ENCODE measurements at places on chromosomes 2 and 18. TPM values are rescaled to one million over a fixed set of nuclear protein-coding genes. Genes with fewer than 3 reads are reported as not detected.

DNA sequence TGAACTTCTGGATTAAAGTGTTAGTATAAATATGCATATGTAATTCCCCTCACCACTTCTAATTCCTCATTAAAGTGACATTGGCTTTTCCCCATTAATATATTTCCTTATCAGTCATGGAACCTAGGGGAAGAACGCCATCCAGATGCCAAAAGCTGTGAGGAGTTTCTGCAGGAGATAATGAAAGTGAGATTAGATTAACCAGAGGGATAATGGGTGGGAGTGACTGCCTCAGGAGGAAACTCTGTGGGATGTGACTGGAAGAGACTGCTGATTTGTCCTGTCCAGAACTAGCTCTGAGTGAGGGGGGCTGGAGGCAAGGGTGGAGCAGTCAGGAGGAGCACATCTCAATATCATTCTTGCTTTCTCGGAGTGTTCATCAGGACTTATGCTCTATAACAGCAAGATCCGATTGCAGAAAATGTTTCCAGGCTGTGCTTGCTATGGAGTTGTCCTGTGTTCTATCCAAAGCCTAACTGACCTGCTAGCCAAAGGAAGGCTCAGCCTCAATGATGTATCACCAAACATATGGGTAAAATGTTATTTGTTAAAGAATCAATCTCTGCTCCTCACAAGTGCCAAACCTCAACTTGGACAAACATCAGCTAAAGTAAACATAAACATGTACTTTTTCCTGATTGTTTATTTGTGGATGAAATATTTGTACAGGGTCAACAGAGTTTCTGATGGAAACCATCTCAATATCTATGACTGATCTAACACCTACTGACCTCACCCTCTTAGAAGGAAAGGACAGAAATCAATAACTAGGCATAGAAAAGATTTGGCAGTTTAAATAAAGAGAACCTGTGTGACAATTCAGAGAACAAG is 118.5 kb downstream of the ASXL3 start:
- no peak for DNase-seq
- no peaks in the 10 kb centered on the region for H3K36me3 ChIP-seq
- H3K4me3 ChIP-seq = no peak overlapping the region
- no peaks in the 10 kb centered on the region for H3K27me3 ChIP-seq
- H3K4me1 ChIP-seq = no peaks in the 10 kb centered on the region
- no peak overlapping the region for H3K27ac ChIP-seq

- no peaks in the 10 kb centered on the region for H3K4me1 ChIP-seq
- H3K27me3 ChIP-seq = no peaks in the 10 kb centered on the region
- DNase-seq = no peak
- no peak overlapping the region for H3K4me3 ChIP-seq
Measured at GRCh38 chr2:161147856-161148255, 12.4 kb upstream of the TANK start.

- no peaks in the 10 kb centered on the region for H3K4me1 ChIP-seq
- no peaks in the 10 kb centered on the region for H3K27me3 ChIP-seq
- DNase-seq = no peak
Measured at GRCh38 chr2:160893581-160893980, 266.6 kb upstream of the TANK start.

DNA sequence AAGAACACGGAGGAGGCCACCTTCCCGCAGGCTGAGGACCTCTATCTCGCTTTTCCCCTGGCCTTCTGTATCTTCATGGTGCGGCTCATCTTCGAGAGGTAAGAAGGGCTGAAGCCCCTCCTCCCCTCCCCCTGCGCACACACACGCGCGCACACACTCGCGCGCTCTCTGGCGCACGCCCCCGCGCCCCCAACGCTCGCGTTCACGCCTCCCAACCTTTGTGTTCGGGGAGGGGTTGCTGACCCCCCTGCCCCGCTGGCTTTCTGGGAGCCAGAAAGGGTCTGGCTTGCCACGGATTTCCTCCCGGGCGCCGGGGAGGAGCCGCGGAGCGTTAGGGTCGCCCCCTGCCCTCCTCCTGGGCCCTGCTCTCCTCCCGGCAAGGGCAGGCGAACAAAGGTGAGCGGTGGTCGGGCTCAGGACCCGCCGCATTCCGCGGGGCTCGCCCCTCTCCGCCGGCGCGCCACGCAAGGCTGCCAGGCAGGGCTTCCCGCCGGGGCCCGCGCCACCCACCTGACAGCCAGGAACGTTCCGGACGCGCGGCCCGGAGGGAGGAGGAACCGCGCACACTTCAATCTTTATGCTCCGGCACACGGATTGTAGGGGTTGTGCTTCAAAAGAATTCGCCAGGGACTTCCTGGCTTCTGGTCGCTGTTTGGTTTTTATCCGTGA is 583 bp downstream of the CERS6 start:
- no peak for DNase-seq
- peak overlapping the region; percentile 89 for H3K27ac ChIP-seq
- H3K36me3 ChIP-seq = no peaks in the 10 kb centered on the region
- peak overlapping the region; percentile 66 for H3K4me3 ChIP-seq
- no peaks in the 10 kb centered on the region for H3K27me3 ChIP-seq

DNA sequence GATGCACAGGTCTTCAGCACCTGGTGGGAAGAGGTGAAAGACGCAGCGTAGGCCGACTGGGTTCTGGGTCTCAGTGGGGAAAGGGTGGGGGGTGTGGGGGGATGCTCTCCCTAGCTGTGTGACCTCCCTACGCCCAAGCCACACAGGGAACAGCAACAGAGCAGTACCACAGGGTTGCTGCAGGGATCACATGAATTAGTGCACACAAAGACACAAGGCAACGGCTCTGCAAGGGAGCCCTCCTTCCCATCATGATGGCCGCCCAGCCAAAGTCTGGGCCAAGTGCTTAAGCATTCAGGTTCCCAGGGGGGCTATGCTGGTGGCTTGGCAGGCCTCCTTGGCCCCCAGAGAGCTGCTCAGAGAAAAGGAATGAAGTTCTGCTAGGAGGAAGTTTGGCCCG is 28.2 kb upstream of the GBX2 start:
- no peak overlapping the region for H3K27ac ChIP-seq
- DNase-seq = no peak
- H3K4me1 ChIP-seq = no peaks in the 10 kb centered on the region
- no peaks in the 10 kb centered on the region for H3K36me3 ChIP-seq

GRCh38 chr2:100747551-100747950 is 72.4 kb upstream of the NPAS2 start:
- H3K4me3 ChIP-seq = no peak overlapping the region
- H3K4me1 ChIP-seq = peaks cover 16% of the 10 kb centered on the region
- no peak for DNase-seq
- H3K36me3 ChIP-seq = no peaks in the 10 kb centered on the region
- no peaks in the 10 kb centered on the region for H3K27me3 ChIP-seq
- H3K27ac ChIP-seq = no peak overlapping the region

DNA sequence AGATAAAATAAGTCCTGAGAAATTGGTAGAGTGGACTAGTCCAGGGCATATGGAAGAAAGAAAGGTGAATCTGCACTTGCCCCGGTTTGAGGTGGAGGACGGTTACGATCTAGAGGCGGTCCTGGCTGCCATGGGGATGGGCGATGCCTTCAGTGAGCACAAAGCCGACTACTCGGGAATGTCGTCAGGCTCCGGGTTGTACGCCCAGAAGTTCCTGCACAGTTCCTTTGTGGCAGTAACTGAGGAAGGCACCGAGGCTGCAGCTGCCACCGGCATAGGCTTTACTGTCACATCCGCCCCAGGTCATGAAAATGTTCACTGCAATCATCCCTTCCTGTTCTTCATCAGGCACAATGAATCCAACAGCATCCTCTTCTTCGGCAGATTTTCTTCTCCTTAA is 9.8 kb downstream of the SERPINB13 start:
- DNase-seq = no peak
- no peak overlapping the region for H3K4me3 ChIP-seq
- H3K27me3 ChIP-seq = no peaks in the 10 kb centered on the region
- no peaks in the 10 kb centered on the region for H3K36me3 ChIP-seq
- no peak overlapping the region for H3K27ac ChIP-seq

GRCh38 chr2:118841828-118842461 is 5.5 kb downstream of the EN1 start:
- no peak overlapping the region for H3K27ac ChIP-seq
- H3K4me1 ChIP-seq = peaks cover 19% of the 10 kb centered on the region
- DNase-seq = no peak
- H3K27me3 ChIP-seq = peaks cover 18% of the 10 kb centered on the region
- peak overlapping the region; percentile 20 for H3K4me3 ChIP-seq

GRCh38 chr2:136029149-136029548 is 43.7 kb upstream of the DARS1 start:
- DNase-seq = no peak
- H3K4me3 ChIP-seq = no peak overlapping the region
- H3K27me3 ChIP-seq = no peaks in the 10 kb centered on the region
- H3K27ac ChIP-seq = no peak overlapping the region
- no peaks in the 10 kb centered on the region for H3K36me3 ChIP-seq

DNA sequence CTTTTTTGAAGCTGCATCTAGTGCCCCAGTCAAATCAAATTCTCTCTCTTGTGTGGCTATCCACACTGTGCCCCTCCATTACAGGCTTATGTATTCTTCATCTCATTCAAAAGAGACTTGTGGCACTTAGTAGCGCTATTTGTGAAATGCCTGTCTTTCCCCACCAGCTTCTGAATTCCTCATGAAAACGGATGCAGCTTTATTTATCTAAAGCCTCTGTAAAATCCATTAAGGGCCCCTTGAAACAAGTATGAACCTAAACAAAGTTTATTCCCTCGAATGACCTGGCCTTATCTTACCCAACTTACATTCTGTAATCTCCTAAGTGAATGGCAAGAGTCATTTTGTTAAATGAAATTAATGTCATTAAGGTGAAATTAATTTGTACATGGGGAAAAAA is 417.4 kb upstream of the PIK3C3 start:
- no peak overlapping the region for H3K27ac ChIP-seq
- no peak overlapping the region for H3K4me3 ChIP-seq
- H3K4me1 ChIP-seq = no peaks in the 10 kb centered on the region
- H3K27me3 ChIP-seq = no peaks in the 10 kb centered on the region

- H3K36me3 ChIP-seq = no peaks in the 10 kb centered on the region
- H3K4me3 ChIP-seq = no peak overlapping the region
- no peak overlapping the region for H3K27ac ChIP-seq
- DNase-seq = peak; percentile 83
- no peaks in the 10 kb centered on the region for H3K27me3 ChIP-seq
- H3K4me1 ChIP-seq = no peaks in the 10 kb centered on the region
Measured at GRCh38 chr18:35730691-35731370, 149.3 kb downstream of the GALNT1 start.

- no peaks in the 10 kb centered on the region for H3K36me3 ChIP-seq
- no peaks in the 10 kb centered on the region for H3K4me1 ChIP-seq
- no peaks in the 10 kb centered on the region for H3K27me3 ChIP-seq
- DNase-seq = no peak
Measured at GRCh38 chr2:149489452-149489851, 98.1 kb downstream of the MMADHC start.

- no peaks in the 10 kb centered on the region for H3K27me3 ChIP-seq
- no peak overlapping the region for H3K27ac ChIP-seq
Measured at GRCh38 chr18:9323750-9324445, 10.7 kb upstream of the TWSG1 start.

DNA sequence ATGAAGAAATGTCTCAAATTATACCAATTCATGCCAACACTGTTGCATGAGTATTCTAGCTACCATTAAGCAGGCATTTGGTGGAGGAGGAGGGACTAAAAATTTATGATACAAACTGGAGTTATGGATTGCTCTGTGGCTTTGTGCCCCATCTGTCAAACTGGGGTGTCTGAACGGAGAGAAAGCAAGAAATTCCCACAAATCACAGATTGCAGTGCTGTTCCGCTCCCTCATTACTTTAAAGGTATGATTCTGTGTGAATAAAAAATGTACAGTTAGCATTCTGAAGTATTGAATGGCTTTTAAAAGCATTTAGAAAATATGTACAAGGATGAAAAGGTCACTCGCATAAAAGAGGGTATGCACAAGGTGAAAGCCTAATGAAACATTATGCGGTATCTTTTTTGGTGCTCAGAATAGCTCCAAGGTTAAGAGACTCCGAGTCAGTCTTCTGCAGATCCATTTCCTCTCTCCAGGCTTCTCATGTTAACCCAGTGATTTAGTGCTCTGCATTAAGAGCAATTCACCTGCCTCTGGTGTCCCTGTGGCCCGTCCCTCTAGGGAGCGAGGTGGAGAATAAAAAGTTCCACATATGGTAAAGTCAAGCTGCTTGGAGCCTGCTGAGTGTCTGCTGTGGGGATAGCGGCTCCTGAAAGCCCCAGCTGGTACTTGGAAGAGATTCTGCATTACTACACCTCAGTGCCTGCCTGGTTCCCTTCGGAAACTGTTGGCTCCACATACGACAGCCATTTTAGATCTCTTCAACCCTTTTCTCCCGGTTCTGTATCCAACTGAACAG is 184.2 kb downstream of the ZNF521 start:
- H3K27ac ChIP-seq = no peak overlapping the region
- peaks cover 18% of the 10 kb centered on the region for H3K4me1 ChIP-seq
- H3K4me3 ChIP-seq = no peak overlapping the region
- H3K27me3 ChIP-seq = no peaks in the 10 kb centered on the region

GRCh38 chr2:16088035-16088801 is 147.9 kb downstream of the MYCN start:
- H3K36me3 ChIP-seq = no peaks in the 10 kb centered on the region
- DNase-seq = no peak
- no peaks in the 10 kb centered on the region for H3K27me3 ChIP-seq
- H3K4me3 ChIP-seq = no peak overlapping the region
- H3K4me1 ChIP-seq = no peaks in the 10 kb centered on the region
- no peak overlapping the region for H3K27ac ChIP-seq

DNA sequence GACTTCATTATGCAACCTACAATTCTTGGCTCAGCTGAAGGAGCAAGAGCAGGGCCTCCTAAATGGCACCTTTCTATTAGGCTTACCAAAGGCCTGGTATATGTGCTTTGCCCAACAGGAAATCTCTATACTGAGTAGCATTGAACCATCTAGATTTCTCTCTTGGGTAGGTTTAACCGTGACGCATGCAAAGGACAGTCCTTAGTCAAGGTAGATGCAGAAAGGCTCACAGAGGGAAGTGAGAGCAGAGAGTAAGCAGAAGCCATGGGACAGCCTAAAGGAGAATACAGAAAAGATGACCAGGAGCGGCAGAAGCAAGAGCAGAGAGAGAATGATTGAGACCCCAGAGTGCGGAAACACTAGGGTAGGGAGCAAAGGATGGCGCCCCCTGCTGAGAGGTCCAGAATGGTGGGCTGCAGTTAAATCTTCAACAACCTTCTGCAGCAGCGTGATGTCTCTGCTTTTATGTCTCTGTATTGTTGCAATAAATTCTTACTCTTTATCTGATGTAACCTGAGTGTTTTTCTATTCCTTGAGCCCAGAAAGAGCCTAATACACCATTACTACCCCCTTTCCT is 4.7 kb upstream of the OSBPL1A start:
- peaks cover 9% of the 10 kb centered on the region for H3K4me1 ChIP-seq
- H3K27me3 ChIP-seq = no peaks in the 10 kb centered on the region
- no peaks in the 10 kb centered on the region for H3K36me3 ChIP-seq
- H3K27ac ChIP-seq = no peak overlapping the region

The SP140 gene
- total RNA-seq = 7.4 TPM

The PLGLB1 gene
- total RNA-seq = 2.2 TPM

The CNGA3 gene
- not detected for total RNA-seq

The BOK gene
- 35.1 TPM for total RNA-seq

The UGT1A10 gene
- total RNA-seq = not detected

The CYP27C1 gene
- total RNA-seq = 3.2 TPM

The LIMS4 gene
- 1.5 TPM for total RNA-seq

The DHRS9 gene
- total RNA-seq = not detected

The SCYGR4 gene
- total RNA-seq = not detected

The HNRNPLL gene
- 33.9 TPM for total RNA-seq

Measured in vagina (tissue), 2 donors.